ENCODE measurements at places on chromosomes 2 and 18.

DNA sequence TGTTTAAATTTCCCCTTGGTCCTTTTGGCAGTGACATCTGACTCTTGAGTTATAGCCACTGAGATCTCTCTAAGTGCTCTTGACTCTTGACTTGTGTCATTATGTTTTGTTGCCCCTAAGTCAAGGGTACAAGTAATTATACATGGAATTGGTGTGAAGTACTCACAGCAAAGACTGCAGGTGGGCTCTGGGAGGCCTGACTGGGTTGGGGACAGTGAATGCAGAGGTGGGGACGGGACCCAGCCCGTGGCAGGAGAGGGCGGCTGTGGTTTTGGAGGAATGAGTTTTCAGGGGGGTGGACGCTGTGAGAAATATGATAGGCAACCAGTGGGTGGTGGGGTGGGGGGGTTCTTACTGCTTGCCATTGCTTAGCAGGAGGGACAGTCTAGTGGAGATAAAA is 97.8 kb downstream of the NCK2 start:
- DNase-seq = no peak

DNA sequence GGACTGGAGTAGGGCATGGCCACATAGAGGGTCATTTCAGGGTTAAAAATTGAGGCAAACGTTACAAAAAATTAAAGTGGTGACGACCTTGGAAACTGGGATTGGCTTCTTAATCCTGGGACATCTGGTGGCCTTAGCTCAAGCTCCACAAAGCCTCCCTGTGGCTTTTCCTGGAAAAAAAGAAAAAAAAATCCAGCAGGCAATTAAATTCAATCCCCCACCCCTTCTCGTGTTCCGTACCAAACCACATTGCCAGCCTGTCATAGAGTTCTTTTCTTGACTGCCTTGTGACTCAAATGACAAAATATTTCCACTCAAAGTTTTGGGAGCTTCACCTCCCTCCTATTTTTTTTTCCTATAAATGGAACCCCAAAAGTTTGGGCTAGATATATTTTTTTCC is 195.6 kb downstream of the HRH4 start:
- DNase-seq = no peak

DNA sequence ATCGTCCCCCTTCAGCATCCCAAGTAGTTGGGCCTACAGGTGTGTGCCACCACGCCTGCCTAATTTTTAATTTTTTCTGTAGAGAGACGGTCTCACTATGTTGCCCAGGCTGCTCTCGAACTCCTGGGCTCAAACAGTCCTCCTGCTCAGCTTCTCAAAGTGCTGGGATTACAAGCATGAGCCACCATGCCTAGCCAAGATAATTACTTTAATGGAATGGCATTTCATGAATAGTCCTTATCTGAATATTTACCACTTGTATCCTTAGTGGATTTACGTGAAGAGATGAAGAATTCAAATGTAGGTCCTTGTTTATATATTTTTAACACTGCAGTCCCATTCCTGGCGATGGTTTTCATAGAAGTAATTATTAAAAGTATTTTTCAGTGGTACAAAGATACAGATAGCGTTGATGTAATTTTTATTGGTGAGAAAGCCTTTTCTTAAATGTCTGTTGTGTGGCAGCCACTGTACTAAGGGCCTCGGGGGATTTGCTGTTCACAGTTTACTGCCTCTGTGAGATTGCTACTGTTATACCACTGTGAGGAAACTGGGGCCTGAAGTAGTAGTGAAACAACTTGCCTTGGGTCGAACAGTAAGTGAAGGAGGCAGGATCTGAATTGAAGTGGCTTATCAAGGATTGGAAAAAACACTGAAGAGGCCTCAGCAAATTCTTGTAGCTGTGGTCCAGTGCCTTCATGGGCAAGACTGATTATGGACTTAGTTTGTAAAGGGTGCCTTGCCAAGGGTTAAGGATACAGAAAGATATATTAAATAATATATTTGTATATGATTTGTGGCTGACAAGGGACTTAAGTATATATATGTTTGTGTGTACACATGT is 151.2 kb downstream of the PRPF40A start:
- no peak for DNase-seq

GRCh38 chr2:183014005-183014404 is 24.3 kb downstream of the NCKAP1 start:
- no peak for DNase-seq

- no peak for DNase-seq
Observed at GRCh38 chr2:54353216-54353615, 97.2 kb upstream of the TSPYL6 start.

DNA sequence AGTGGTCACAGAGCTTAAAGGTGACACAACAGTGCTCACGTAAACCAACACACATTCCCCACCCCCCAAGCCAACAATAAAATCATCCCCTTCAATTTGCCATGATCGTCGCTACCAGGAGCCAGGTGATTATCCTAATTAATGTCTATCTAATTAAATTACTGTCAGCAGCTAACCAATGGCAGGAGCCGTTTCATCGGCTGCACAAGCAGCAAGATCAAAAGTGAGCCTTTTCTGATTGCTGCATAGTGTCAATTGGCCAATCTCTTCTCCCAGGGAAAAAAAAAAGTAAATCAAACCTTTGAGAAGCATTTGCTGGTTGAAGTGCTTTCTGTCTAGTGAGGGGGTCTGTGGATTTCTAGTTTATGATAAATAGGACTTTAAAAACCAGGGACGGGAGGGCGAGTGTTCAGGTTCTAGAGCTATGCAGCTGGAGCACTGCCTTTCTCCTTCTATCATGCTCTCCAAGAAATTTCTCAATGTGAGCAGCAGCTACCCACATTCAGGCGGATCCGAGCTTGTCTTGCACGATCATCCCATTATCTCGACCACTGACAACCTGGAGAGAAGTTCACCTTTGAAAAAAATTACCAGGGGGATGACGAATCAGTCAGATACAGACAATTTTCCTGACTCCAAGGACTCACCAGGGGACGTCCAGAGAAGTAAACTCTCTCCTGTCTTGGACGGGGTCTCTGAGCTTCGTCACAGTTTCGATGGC is at the start of gene TBR1:
Gene TBR1, plus strand, starts transcription at position 311 of the 721 bp plus-strand sequence. Its CDS starts 114 bp downstream, at position 425.
- DNase-seq = no peak

GRCh38 chr2:50356858-50357257 is 675.1 kb downstream of the NRXN1 start:
- no peak for DNase-seq

- no peak for DNase-seq
Observed at GRCh38 chr2:1777781-1778180, 33.5 kb upstream of the PXDN start.

DNA sequence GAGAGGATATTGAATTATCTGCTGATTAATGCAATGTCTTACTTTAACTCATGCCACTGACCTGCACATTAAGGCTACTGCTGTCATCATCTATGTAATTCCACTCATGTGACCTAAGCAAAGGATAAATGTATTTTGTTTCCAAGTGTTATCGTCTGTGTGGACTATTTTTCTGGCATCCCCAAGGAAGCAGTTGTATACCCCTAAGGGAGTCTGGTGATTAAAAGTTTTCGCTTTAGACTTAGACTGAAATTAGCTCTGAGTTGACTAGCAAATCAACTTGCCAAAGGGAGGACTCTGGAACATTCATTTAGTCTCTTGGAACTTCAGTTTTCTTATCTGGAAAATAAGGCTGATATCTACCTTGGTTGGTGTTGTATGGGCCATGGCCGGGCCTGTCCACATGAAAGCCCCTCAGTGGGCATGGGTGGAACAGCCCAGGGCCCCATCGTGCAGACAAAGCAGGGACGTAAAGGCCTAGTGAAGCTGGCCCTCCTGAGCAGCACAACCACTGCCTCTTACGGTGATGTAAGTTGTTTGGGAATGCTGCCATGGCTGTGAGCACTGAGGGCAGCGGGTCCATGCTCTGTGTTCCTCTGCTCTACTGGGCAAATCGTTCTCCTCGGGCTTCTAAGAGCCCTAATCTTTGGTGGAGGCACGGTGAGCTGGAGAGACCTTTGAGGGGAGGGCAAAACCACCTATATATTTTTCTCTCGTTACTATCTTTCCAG is 144.4 kb upstream of the RNF152 start:
- no peak for DNase-seq

GRCh38 chr2:67232936-67233335 is 164.2 kb upstream of the ETAA1 start:
- DNase-seq = no peak

GRCh38 chr18:67615876-67616275 is 99.4 kb upstream of the DSEL start:
- DNase-seq = no peak

DNA sequence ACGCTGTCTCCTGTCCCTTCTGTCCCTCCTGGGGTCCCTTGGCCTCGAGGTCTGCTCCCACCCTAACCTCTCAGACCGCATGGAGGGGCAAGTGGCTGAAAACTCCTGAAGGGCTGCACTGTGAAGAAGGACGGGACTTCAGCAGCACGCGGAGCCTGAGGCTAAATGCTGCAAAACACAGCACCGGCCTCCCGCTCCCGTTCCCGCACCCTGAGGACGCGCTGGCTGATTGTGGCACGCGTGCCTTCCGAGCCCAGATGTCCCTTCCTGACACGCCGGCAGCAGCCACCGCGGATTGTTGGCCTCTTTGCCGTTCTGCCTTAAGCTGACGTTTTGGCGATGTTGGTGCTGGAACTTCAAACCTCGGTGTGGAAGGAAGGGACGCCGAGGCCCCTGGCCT is 125.9 kb upstream of the CTDP1 start:
- DNase-seq = no peak

GRCh38 chr2:85926526-85926925 is 37.7 kb upstream of the ST3GAL5 start:
- DNase-seq = no peak

GRCh38 chr18:65464361-65464760 is 286.5 kb upstream of the CDH7 start:
- no peak for DNase-seq

DNA sequence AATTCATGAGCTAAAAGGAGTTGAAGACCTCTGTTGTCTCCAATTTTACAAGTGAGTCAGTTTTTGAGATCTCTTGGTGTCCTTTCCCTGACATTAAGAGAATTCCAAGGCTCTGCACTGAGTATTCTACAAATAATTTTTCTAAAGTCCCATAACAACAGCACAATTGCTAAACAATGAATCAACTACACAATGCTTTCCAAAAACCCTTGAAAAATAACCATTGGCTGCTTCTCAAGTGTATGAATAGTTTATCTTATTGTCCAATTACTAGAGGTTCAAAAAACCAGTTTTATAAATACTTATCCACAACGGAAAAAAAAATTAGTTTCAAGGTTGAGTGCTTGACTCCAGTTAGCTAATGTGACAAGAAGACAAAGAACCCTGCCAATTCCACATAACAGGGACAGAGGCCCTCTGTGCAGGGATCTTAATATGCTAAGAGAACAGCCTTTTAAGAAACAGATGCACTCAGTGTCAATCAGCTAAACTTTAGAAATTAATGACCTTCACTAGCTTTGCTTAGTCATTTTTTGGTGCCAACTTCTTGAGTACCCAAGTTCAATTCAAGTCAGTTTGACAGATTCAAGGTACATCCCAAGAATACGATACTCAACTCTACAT is 266.6 kb upstream of the CYP26B1 start:
- no peak for DNase-seq

GRCh38 chr18:59986139-59986538 is 86.3 kb downstream of the PMAIP1 start:
- DNase-seq = no peak

- no peak for DNase-seq
Observed at GRCh38 chr2:31694444-31694843, 113.7 kb upstream of the SRD5A2 start.
